ENCODE measurements at places on chromosomes 16 and 17.

- DNase-seq: peak; percentile 75
Measured at GRCh38 chr16:23148513-23149266, 562 bp downstream of the USP31 start.

DNA sequence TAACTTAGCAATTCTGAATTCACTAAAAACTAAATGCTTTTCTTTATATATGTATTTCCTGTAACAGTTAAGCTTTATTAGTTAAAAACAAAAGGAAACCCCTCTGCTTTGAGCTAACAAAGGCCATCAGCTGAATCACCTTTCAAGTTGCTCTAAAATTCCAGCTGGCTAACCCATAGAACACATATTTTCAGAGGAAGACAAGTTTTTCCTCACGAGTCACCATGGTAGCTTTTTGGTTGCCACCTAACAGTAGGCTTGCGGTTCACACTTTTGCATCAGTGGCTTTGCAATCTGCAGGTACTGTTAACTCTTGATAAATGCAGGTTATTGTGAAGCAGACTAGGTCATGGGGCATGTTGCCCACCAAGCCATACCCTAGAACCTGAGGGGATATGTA is 57.6 kb upstream of the IRX5 start:
- no peak for DNase-seq

GRCh38 chr17:31699281-31699680 is 159.8 kb downstream of the COPRS start:
- DNase-seq: no peak

DNA sequence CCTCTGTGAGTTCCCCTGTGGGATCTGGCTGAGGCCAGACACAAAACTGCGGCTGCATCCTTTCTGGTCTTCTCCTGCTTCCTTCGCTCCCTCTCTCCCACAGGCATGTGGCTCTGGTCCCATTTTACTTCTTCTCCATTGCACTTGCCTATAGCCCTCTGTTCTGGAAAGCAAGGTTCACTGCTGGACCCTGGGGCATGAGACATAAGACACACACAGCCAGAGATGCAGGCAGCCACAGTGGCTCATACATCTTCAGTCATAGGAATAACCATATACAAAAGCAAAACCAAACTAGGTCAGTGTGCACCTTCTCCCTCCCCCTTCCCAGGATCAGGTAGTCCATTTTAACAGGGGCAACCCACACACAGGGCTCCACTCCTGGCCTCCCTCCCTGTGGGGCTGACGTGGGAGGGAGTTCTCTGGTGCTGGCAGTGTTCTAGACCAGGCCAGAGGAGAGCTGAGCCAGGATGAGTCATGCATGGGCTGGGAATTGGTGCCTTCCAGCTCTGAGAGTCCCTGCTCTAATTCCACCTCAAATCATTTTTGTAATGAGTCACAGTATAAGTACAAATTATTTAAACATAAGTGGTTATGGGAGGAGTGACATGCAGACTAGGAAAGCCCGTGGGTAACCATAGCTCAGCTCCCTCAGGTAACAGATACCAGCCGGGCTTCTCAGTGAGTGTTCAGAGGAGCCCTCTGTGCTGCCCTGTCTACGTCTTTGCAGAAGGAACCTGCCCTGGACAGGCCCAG is 58.0 kb downstream of the ASIC2 start:
- DNase-seq: peak; percentile 84

- no peak for DNase-seq
Measured at GRCh38 chr16:54027062-54027461, 259.5 kb downstream of the IRX3 start.

GRCh38 chr17:75472119-75472518 is 15.7 kb downstream of the TMEM94 start:
- DNase-seq: no peak

- DNase-seq: no peak
Measured at GRCh38 chr16:27154705-27155521, 48.4 kb upstream of the KDM8 start.

DNA sequence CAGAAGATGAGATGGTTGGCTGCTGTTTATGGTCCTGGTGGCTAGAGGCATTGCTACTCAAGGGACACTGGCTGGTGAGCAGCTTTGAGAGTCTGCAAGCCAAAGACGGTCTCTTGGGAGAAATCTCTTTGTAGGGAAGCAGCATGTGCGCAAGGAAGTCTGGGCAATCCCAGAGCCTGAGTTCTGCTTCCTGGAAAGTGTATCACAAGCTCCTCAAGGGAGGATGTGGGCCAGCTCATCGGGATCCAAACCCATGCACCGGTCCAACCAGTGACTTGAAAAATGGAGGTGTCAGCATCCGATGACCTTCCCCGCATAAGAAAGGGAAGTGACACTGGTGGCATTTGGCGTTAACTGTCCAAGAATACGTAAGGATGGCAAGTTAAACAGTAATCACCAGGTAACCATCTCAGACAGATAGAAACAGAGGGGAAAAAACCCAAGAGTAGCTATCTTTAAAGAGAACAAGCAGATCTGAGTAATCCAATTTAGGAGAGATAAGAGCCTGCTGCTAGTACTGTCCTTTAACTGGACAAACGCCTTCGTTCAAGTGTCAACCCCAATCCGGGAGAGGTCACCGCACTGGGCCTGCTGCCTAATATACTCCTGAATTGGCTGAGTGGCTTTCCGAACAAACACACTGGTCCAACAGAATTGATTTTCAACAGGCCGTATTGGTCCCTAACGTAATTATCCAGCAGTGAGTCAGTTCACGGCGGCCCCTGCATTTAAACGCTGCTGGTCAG is 303.0 kb upstream of the ZFHX3 start:
- no peak for DNase-seq

GRCh38 chr16:11609474-11610120 is 22.9 kb upstream of the LITAF start:
- no peak for DNase-seq

DNA sequence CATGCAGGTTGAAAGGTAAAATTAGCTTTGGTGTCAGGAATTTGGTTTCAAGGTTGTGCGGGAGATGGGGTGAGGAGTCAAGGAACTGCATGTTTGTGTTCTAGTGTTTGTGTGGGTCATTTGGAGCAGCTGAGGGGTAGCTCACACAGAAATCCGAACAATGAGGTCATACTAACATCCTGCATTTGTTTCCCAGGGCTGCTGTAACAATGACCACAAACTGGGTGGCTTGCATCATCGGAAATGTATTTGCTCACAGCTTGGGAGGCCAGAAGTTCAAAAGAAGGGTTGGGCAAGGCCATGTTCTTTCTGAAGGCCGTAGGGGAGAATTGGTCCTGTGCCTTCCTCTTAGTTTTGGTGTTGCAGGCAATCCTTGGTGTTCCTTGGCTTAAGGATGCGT is 287.4 kb downstream of the HAPSTR1 start:
- no peak for DNase-seq

DNA sequence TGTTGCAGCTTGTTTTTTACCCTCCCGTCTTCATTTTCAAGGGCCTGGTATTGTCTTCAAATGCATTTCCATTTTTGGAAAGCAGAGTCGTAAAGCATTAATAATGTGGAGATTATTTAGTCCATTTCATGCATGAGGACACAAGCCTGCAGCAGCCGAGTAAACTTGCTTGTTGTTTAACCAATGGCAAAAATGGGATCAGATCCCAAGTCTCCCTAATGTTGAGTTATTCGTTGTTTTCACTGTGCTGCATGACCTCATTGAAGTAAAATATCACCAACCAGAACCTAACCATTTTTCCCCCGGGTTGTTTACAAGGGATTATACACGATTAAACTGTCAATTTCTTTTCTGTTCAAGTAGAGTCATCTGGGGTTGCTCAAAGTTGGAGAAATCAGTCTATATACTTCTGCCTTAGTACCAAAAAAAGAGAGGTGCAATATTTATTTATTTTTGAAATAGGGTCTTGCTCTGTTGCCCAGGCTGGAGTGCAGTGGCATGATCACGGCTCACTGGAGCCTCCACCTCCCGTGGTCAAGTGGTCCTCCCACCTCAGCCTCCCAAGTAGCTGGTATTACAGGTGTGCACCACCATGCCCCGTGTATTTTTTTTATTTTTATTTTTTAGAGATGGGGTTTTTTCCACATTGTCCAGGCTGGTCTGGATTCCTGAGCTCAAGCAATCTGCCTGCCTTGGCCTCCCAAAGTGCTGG is 12.4 kb downstream of the AMZ2 start:
- DNase-seq: no peak

DNA sequence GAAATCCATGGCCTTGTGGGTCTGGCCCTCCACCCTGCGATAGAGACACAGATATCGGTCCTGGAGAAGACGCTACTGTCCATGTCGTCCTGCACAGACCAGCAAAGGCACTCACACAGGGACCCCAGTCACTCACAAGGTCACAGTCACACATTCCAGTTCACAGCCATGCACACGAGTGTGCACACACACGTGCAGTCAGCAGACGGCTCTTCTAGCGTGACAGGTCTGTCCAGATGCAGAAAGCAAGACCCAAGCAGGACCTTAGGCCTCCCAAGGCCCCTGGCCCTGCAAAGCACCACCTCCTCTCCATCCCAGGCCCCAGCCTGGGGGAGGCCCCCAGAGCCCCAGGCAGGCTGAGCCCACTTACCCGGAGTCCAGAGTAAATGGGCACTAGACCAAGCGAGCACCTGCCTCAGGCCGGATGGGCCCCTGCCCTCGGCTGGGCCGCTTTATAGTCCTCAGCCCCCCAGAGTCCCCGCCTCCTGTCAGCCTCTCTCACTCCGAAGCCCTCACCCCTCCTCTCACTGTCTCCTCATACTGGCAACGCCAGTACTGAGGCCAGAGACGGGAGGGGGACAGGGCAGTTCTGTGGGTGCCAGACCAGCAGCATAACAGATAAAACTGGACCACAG is at the start of gene PPY:
Gene PPY, minus strand, starts transcription at position 426 of the 635 bp plus-strand sequence. CDS start 822 bp downstream, outside the sequence.
- DNase-seq: no peak

DNA sequence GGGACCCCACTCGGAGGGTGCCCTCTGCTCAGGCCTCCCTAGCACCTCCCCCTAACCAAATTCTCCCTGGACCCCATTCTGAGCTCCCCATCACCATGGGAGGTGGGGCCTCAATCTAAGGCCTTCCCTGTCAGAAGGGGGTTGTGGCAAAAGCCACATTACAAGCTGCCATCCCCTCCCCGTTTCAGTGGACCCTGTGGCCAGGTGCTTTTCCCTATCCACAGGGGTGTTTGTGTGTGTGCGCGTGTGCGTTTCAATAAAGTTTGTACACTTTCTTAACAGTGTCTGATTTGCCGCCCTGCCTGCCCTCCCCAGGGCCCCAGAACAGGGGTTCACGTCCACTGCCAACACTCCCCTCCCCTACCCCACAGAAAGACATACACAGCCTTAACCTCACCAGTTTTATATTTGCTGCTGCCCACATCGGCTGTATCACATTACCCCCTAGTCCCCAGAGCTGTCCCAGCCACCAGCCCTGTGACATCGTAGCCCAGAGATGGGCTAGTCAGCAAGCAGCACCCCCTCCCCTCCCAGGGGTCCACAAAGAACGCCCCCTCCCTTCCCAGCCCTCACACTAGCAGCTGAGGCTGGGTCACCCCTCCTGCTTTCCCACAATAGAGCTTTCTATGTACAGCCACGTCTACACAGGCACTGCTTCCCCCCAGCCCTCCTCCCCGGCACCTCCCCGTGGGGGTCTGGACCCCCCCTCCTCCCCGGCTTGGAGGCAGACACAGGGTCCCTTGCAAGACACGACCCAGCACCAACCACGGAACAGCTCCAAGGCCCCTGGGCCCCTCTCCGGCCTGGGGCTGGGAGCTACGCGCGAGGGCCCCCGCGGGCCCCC is 7.9 kb downstream of the GRN start:
- no peak for DNase-seq

- no peak for DNase-seq
Measured at GRCh38 chr17:52158450-52159042, at the start of gene CA10. Gene CA10 (minus strand): TSS chr17:52158714.

- DNase-seq: peak; percentile 92
Measured at GRCh38 chr17:28371245-28372202, at the start of gene SARM1. Gene SARM1 (plus strand): TSS chr17:28371694. CDS start chr17:28372033, 339 bp downstream.

All from coronary artery (tissue), 2 donors.